ENCODE measurements at places on chromosomes 16 and 17.

- DNase-seq: peak; percentile 26
Measured at GRCh38 chr17:37530420-37530819, 40.7 kb downstream of the DUSP14 start.

- DNase-seq: no peak
Measured at GRCh38 chr17:1012823-1013728, 16.1 kb downstream of the TIMM22 start.

- no peak for DNase-seq
Measured at GRCh38 chr16:84629580-84629979, 11.7 kb upstream of the COTL1 start.

DNA sequence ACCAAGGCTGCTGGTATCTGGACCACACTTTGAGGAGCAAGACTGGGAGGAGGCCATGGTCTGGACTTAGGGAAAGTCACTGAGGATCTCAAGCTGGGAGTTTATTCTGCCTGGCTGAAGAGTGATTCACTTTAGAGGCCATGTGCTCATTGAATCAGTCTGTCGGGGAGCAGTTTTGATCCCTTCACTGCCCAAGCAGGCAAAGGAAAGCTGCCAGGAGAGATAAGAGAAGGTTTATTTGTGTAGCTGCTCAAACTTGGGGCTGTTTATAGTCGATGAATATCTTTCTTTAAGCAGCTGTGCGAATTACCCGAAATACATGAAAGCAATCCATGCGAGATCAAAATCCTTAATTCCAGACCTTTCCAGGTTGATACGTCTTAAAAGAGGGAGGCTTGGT is 544.4 kb upstream of the EEF2KMT start:
- DNase-seq: no peak

- no peak for DNase-seq
Measured at GRCh38 chr16:54346041-54346440, 59.5 kb upstream of the IRX3 start.

DNA sequence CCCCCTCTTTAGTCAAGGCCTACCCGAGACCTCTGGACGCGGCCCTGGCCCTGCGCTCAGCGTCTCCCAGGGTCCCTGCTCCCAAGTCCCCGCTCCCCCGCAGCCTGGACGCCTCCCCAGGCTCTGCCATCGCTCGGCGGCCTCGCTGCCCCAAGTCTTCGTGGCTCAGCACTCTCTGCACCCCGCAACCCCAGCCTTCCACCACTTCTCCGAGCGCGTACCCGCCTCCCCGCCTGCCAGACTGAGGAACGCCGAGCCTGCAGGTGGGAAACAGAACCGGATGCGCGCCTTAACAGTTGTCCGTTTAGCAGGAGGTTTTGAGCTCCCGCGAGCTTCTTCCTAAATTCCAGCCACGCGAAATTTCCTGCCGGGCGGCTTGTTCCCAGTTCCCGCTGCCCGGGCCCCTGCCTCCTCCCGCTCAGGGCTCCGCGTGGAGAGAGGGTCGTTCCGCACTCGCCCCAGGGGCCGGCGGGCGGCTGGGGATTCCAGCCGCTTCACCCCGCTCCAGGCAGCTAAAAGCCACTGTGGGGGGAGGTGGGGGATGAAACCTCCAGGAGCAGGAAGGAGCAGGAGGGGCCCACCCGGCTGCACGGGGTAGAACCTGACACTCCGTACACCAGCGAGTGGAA is 87.7 kb downstream of the KCNJ12 start:
- DNase-seq: no peak

GRCh38 chr16:85010446-85010930 is 847 bp downstream of the ZDHHC7 start:
- DNase-seq: no peak

DNA sequence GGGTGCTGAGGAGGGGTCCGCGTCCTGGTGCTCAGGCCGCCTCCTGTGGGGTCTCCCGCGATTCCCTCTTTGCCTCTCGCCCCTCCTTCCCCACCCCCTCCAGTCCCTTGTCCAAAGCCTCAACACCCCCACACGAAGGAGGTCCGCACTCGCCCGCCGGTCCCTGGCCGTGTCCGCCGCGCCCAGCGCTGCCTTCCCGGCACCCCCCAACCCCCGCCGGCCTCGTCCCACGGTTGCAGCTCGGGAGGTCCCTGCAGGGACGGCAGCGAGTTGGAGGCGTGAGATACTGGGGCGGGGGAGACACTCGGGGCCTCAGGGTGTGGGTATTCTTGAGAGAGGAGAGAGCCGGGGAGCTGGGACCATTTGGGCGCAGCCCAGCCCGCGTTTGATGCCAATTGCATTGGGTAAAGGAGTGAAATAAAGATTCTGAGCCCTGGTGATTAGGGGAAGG is 468 bp downstream of the FLYWCH2 start:
- DNase-seq: no peak

DNA sequence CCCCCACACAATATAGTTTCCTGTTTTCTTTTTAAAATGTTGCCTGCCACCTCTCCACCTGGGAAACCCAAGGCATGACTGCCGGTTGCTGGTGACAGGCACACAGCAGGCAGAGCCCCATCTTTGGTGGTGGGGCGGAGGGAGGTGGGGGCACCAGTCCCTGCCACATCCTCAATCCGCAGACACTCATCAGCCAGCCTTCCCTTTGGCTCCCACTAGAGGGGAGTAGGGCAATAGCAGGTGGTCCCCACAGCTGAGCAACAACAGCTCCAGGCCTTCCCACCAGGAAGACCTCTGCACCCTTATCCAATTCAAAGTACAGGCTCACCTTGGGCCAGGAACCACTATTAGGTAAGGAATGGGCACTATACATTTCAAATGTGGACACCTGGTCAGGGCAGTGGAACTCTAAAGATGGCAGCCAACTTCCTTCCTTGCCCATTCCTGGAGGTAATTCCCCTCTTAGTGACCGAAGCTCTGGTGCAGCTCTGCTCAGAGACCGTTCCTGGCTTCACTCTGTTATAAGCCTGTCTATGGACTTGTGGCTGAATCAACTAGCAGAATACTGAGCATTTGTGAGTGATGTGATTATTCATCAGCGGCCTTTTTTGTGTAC is 13.9 kb downstream of the RECQL5 start:
- peak; percentile 12 for DNase-seq

DNA sequence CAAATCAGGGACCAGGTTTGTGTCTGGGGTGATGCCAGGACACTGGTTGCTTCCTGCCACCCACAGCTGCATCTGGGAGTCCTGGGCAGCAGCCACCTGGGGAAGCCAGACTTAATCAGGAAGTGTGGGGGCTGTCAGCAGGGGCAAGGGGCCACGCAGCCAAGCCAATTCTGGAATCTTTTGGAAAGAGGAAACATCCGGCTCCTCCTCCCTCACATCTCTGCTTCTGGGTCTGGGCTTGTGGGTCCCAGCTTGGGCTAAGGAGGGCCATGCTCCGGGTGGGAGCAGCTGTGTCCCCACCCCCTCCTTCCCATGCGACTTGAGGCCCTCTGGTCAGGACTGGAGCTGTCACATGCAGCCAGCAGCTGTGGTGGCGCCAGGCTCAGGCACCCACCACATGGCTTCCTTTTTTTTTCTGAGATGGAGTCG is 37.0 kb upstream of the CCDC182 start:
- no peak for DNase-seq

DNA sequence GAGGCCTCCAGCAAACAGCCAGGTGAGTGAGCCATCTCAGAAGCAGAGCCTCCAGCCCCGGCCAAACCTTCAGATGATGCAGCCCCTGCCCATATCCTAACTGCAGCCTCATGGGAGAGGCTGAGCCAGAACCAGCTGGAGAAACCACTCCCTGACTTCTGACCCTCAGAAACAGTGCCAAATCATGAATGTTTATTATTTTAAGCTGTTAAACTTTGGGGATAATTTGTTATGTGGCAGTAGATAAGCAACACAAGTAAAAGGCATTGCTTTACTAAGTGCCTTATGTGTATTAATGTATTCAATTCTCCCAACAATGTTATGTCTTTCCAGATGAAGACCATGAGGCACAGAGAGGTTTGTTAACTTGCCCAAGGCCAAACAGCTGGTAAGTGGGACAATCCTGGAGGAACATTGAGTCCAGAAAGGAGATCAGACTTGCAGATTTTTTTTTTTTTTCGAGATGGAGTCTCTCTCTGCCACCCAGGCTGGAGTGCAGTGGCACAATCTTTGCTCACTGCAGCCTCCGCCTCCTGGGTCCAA is 59.6 kb downstream of the SOCS1 start:
- peak; percentile 66 for DNase-seq

DNA sequence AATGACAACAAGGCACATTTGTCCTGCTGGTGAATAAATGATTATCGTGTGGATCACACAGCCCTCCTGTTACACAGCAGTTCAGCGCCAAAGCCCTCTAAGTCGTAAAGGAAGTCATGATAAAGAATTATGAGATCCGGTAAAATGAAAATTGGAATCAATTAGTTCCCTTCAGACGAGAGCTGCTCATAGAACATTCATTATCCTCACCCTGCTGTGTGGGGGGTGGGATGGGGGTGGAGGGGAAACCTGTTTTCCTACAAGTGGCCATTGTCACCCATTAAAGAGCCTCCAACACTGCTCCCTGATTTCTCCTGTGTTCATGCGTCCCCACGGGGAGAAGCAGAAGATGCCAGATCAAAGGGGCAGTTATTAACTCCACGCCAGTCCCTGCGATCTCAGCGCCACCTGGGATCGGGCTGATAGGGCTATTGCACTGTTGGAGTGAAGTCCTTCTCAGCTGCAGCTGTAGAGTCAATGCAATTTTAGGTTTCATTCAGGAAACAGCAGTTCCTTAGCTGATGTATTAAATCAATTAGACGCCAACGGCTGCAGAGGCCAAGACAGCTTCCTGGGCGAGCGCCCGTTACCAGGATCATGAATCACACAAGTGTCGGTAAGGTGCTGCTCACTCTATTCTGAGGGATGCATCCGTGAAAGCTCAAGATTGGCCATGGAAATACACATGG is 19.2 kb upstream of the CACNG4 start:
- DNase-seq: peak; percentile 69

GRCh38 chr16:74830648-74831047 is 56.0 kb upstream of the FA2H start:
- DNase-seq: no peak

- DNase-seq: no peak
Measured at GRCh38 chr17:32267690-32268205, 2.1 kb downstream of the RHBDL3 start.

- no peak for DNase-seq
Measured at GRCh38 chr16:28117168-28117565, 53.7 kb upstream of the GSG1L start.

DNA sequence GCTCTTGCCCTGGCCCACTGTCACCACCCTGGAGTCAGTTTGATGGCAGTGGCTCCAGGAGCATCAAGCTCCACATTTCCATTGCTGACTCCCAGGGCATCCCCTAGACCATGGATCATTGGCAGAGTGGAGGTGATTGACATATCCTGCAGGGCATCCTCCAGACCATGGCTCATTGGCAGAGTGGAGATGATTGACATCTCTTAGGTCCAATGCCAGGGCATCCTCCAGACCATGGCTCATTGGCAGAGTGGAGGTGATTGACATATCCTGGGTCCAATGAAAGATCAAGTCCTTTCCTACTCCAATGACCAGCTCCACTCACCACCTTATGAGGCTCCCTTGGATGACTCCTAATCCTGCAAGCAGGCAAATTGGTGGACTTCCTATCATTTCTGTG is 174.3 kb upstream of the NLRP1 start:
- peak; percentile 61 for DNase-seq

DNA sequence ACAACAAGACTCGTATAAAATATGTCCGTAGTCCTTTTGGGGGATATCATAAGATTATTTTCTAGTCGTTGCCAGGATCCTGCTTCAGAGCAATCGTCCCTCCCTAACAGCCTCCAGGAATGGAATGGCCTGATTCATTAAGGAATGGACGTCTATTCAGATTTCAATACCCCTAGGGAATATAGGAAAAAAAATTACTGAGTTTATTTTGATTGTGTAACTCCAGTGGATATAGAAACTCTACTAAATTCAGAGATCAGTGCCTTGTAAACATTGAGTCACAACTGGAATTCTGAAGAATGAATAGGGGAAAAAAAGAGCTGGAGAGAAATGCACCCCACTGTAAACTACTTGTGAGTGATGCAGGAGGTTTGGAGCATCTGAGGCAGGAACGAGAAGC is 1171.5 kb upstream of the GOT2 start:
- DNase-seq: peak; percentile 55

DNA sequence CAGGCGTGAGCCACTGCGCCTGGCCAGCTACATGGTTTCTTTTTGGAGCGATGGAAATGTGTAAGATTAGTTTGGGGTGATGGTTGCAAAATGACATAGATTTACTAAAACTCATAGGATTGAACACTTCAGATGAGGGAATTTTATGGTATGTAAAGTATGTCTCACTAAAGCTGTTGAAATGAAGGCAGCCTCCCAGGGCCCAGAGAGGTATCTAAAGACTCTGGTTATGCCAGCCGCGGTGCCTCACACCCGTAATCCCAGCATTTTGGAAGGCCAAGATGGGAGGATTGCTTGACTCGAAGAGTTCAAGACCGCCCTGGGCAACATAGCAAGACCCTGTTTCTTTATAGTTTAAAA is 254.9 kb downstream of the PARN start:
- no peak for DNase-seq

- DNase-seq: peak; percentile 16
Measured at GRCh38 chr16:74738113-74738541, 36.5 kb downstream of the FA2H start.

- DNase-seq: peak; percentile 27
Measured at GRCh38 chr16:27639561-27640276, 89.8 kb downstream of the KATNIP start.

DNA sequence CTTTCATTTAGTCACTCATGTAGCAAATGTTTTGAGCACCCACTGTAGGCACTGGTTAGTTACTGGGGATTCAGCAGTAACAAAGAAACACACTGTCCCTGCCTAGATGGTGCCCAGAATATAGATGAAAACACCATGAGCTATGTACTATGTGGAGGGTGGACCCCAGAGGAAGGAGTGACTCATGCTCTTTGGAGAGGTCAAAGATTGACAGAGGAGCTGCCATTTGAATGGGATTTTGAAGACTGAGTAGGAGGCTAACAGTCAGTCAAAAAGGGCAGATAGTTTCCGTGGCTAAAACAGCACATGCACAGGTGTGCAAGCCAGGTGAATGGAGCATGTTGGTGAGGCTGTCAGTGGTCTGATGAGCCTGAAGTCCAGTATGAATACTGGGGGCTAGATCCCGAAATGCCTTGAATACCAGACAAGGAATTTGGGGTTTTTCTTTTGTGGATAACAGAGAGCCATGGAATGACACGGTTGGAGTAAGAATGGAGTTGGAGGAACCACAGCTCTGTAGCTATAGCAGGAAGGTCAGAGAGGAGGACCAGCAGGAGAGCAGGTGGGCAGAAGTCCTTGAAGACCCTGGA is 6.1 kb downstream of the IL21R start:
- peak; percentile 61 for DNase-seq

GRCh38 chr17:70104791-70105523 is 29.9 kb downstream of the KCNJ16 start:
- DNase-seq: peak; percentile 8

DNA sequence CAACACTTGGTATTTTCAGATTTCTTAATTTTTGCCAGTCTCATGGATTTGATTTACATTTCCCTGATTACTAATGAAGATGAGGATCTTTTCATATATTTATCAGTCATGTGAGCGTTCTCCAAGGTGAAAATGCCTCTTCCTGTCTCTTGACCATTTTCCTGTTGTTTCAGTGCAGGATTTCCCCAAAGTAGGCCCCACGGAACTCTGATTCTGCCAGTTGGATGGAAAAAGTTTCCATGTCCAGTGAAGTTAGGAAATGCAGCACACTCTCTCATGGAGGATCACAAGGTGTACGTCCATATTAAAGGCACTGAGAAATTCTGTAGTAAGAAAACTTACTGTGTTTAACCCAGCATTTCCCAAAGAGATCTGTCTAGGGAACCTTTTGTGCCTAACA is 16.5 kb upstream of the LIMD2 start:
- no peak for DNase-seq

- no peak for DNase-seq
Measured at GRCh38 chr17:62712171-62712581, 84.7 kb downstream of the MRC2 start.
